D341Med (cell line): ENCODE measurements at places on chromosomes 1 and 21.

DNA sequence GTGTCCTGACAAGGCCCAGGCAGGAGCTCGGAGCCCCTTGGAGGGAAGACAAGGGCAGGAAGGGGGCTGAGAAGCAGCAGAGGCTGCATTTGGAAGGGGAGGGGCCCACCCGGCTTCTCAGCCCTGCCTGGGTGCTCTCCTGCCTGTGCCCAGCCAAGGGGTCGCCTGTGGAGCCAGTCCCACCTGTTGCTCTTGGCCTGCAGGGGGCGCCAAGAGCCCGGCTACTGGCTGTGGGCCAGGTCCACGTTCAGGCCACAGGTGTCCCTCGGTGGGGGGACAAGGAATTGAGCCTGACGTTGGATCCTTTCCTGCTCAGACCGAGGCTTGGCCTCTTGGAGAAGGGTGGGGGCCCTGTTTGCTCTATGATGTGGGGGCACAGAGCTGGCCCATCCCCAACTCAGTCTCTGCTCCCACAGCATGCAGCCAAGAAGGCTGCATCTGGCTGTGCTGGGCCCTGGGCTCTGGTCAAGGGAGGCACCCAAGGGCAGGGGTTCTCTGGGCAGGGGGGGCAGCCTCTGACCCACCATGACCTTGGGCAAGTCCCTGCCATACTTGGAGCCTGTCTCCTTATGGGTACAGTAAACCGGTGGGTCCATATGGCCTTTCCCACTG is 10.9 kb downstream of the WNT4 start:
- DNase-seq = peak; percentile 88

GRCh38 chr21:38126666-38127303 is 130.0 kb upstream of the KCNJ15 start:
- peak; percentile 66 for DNase-seq

GRCh38 chr1:16903458-16903796 is 7.6 kb downstream of the RNU1-2 start:
- no peak for DNase-seq

DNA sequence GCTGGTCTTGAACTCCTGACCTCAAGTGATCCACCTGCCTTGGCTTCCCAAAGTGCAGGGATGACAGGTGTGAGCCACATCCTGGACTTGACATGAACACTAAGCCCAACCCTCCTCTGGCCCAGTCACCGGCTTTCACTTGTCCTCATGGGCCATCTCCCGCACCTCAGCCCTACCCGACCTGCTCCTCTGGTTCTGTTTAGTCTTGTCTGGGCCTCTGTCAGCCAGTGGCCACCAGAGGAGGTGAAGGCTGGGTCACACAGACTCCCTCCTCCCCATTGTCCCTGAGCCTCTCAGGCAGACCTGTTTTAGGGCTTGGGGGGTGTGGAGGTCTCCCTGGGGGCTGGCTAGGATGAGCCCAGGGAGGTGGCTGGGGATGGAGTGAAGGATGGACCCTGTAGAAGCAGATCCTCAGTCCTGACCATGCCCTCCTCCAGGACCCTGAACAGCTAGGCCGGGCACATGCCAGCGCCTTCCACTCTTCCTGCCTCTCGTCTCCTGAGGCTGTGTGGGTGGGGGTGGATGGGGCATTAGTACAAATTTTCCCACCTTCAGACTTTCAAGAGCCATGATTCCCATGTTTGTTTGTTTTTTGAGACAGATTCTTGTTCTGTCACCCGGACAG is 26.1 kb upstream of the UMODL1 start:
- DNase-seq = no peak

DNA sequence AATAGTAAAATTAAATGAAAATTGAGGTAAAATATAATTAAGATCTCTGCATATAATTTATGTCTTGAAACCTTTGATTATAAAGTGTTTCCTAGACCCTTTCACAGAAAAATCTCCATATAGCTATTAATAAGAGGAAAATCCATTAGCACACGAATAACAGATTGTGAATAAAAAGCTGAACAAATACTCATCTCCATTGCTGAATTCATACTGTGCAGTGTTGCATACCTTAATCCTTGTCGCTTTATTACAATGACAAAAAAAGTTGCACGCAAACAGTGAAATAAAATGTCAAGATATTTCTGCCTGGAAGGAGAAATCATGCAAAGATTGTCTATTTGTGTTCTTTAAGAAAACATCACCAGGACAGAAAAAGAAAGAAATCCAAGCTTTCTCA is 499.1 kb upstream of the TMPRSS15 start:
- no peak for DNase-seq

DNA sequence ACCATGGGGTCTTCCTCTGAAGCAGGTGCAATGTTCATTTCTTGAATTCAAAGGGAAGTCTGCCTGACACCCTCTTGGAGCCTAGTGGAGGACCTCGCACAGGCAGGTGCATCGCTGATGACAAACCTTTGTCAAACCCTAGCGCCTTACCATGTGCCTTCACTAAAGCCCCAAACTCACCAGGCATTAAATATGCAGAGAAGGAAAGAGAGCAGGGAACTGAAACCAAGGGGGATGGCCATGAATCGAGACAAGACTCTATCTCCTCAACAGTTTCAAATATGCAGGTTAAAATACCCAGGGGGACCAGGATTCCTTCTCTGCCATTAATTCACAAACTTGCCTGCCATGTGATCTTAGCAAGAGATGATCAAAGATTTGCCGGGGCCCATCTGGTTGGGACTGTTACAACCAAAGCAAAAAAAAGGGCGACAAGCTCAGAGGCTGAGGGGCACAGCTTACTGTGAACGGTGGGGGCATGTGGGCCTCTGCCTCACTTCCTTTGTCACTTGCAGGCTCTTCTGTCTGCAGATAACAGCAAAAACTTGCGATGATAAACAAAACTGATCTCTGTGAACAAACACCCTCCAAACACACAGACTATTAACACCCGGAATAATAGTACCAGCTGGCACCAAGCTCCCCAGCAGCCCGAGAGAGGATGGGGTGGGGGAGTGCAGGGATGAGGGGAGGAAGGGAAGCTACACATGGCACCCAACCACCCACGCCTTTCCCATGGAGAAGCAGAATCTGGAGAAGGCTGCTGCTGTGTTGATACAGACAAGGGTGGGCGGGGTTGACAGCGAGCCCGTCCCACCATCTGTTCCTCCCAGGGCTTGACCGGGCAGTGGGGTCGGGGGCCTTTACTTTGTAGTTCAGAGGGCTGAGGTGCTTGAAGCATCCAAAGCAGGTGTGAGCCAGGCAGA is 33.9 kb downstream of the TMEM63A start:
- DNase-seq = no peak

DNA sequence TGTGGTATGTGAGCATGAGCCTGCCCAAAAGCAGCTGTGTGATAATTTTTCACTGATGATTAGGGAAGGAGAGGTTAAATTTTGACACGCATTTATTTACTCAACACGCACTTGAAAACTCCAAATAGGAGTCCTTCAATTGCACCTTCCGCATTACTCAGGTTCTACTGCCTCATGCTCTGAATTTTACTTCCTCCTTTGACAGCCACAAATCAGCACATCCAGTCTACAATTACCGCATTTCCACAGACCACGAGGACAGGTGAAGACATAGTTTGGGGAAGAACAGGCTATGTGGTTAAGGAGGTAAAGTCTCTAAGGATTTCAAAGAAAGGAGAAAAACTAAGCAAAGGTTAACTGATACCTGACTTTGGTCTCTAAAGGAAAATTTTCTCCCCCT is 2.6 kb downstream of the CAPN8 start:
- DNase-seq = no peak

GRCh38 chr1:155009221-155009711 is 6.7 kb downstream of the ZBTB7B start:
- DNase-seq = no peak

GRCh38 chr1:209761011-209761635 is 5.3 kb downstream of the TRAF3IP3 start:
- no peak for DNase-seq

DNA sequence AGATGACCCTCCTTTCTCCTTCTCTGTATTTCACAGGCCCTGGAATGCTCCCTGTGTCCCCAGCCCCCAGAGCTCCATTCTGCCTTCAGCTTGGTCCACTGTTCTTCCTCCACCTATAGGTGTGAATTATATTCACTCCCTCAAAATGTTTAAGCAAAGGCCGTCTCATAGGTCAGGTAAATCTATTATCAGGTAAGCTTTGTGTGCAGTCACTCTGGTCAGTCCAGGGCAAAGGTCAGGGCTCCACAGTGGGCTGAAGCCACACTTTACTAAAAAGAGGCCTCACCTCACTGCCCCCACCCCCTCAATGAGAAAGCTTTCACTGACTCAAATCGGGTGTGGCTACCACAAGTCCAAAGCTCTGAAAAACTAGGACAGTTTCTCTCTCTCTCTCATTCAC is 65.9 kb downstream of the DNTTIP2 start:
- no peak for DNase-seq

DNA sequence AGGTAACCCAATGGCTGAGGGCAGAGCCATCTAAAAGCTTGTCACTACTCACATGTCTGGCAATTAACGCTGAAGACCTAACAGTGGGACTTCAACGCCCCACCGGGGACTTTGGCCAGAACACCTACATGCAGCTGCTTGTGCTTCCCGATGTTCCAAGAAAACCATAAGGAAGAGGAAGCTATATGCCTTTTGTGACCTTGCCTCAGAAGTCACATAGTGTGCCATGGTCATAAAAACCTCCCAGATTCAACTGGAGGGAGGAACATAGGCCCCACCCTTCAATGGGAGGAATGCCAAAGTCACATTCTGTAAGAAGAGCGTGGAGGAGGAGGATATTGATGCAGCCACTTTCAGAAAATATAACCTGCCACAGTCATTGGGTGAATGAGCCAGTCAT is 147.8 kb upstream of the MAGI3 start:
- DNase-seq = no peak

- no peak for DNase-seq
Observed at GRCh38 chr1:22854688-22855565, 117.7 kb downstream of the LACTBL1 start.

DNA sequence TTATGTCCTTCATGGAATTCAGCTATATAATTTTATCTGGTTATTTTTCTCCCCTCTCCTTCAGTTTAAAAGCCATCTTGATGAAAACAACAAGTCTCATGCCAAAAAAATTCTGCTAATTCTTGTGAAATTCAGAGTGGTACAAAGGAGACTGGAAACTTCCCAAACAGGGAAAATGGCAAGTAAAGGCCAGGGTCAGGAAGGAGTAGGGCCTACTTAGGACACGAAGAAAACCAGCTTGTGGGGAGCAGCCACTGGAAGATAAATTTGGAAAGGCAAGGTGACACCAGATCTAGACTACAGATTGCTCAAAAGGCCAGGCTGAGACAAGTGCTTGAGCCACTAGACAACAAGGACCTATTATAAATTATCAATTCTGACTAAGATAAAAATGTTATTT is 6.4 kb downstream of the TSTD1 start:
- no peak for DNase-seq

GRCh38 chr1:222641269-222641948 is 23.5 kb downstream of the MIA3 start:
- no peak for DNase-seq

DNA sequence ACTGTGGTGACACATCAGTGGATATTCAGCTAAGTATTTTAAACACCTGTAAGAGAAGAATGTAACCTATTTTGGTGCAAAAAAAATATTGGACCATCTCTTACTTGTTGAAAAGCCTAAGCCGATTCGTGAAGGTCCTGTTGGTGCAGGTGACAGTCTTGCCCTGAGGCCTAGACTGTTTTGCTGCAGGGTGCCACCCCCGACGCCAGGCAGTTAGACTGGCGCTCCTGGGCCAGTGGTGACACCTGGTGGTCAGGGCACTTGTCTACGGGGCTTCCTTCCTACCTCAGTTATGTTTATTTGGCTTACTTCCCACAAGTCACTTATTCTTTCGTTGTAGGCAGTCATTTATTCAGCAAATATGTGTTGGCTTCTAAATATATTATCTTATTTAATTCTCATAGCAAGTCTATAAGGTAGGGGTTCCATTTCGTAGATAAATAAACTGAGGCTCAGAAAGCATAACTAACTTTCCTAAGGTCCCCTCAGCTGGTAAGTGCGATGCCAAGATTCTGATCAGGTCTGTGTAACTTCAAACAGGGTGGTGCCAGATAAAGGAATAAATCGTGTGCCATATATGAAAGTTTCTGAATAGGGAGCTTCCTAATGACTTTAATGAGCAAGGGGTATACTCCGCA is 1.9 kb downstream of the EEIG2 start:
- peak; percentile 80 for DNase-seq

DNA sequence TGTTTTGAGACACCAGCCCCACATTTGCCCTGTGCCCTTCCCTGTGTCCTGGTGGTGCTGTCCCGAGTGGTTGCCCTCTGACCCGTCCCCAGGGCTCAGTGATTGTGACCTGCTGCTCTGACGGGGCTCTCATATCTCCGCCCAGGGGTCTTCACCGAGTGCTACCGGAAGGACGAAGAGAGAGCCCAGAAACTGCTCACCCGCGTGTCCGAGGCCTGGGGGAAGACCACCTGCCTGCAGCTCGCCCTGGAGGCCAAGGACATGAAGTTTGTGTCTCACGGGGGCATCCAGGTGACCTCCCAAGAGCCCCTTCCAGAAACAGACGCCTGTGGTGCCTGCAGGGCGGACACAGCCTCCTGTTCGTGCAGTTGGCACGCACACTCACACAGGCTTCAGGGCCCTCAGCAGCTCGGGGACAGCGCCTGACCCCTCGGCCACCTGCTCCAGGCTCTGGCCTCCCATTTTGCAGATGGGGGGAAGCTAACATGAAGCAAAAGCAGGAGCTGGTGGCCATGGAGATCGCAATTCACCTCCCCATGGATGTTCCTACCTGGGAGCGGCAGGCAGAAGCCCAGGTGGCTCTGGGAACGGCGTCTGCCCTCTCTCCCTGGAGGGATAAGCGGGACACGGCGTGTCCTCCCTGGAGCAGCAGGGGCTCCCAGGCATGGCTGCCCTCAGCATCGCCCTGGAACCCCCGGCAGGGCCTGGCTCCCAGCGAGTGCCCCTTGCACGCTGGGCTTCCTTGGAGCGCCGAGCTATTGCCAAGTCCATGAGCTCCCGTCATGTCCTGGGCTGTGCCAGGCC is 45.9 kb downstream of the TRPM2 start:
- DNase-seq = peak; percentile 24

GRCh38 chr1:205315008-205315618 is 6.4 kb downstream of the NUAK2 start:
- no peak for DNase-seq

DNA sequence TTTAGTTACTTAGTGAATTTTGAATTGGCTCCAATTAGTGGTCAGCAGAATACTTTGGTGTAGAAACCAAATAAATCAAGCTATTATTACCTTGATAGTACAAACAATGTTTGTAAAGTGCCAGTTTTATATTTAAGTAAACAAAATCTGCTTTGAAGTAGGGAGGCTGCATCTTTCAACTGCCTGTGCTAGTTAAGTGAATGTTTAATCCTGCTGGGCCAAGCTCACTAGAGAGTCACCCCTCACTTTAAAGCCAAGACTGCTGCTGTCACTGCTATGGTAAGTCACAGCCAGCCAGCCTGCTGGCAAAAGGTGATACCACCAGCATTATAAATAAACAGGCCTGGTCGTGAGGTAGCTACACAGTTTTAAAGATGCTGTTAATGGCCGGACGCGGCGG is 10.3 kb upstream of the CFAP126 start:
- no peak for DNase-seq
